ENCODE measurements at places on chromosomes 13 and 19.

- DNase-seq = no peak
Measured at GRCh38 chr19:51089786-51090185, 7.1 kb upstream of the KLK14 start.

DNA sequence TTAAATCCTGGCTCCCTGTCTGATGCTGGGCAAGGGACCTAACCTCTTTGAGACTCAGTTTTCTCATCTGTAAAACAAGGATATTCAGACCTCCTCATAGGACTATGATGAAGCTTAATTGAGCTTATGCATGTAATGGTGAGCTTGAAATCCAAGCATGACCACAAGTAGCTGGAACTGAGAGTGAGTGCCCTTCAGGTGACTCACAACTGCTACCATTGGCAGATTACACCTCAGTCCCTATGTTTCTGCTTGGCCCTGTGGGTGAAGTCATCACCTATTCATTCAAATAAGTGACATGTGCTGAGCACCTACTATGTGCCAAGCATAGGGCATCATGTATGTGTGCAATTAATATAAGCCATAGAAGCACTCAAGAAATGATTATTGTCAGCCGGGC lies 25.7 kb downstream of the NOVA2 start:
- DNase-seq = no peak

GRCh38 chr19:53906211-53907192 lies 2.6 kb upstream of the CACNG7 start:
- peak; percentile 76 for DNase-seq

DNA sequence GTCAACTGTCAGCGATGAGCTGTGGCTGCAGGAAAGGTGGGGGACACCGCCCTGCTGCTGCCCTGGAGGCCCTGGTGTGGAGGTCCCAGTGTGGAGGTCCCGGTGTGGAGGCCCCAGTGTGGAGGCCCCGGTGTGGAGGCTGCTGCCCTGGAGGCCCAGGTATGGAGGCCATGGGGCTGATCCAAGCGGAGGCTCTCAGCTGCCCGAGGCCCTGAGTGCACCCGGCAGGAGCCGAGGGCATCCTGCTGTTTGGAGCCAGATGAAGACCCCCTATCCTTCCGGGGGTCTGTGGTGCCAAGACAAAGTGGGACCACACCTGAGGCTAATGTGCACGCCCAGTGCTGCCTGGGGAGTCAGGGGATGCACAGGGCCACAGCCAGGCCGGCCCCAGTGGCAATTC lies 210.4 kb upstream of the SOX1 start:
- no peak for DNase-seq

GRCh38 chr19:3785938-3786824 lies at the start of gene MATK:
MATK (minus strand) TSS chr19:3786381; CDS start chr19:3785135, 1,246 bp downstream.
- DNase-seq = peak; percentile 26

DNA sequence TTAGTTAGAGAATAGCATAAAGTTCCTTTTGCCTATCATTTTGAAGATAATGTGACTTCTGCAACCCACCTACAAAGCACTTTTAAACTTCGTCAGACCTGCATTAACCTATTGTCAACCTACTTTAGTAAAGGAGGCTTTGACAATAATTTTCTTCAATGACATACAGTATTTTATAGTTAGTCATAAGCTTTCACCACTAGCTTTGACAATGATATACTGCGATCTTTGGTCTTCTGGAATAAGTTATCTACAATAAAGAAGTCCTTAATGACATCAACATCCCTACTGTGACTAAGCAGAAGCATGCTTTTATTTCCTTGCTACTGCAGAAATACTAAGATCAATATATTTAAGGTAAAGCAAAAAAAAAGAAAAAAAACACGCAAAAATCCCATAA lies 9.5 kb downstream of the PCDH17 start:
- no peak for DNase-seq

- peak; percentile 87 for DNase-seq
Measured at GRCh38 chr19:19540064-19540714, 2.1 kb downstream of the CILP2 start.

All from activated CD4-positive, alpha-beta memory T cell treated with anti-CD3 and anti-CD28 coated beads for 36 hours (primary cell).